Effector CD4-positive, alpha-beta T cell (primary cell): ENCODE measurements at places on chromosomes 1 and 21.

DNA sequence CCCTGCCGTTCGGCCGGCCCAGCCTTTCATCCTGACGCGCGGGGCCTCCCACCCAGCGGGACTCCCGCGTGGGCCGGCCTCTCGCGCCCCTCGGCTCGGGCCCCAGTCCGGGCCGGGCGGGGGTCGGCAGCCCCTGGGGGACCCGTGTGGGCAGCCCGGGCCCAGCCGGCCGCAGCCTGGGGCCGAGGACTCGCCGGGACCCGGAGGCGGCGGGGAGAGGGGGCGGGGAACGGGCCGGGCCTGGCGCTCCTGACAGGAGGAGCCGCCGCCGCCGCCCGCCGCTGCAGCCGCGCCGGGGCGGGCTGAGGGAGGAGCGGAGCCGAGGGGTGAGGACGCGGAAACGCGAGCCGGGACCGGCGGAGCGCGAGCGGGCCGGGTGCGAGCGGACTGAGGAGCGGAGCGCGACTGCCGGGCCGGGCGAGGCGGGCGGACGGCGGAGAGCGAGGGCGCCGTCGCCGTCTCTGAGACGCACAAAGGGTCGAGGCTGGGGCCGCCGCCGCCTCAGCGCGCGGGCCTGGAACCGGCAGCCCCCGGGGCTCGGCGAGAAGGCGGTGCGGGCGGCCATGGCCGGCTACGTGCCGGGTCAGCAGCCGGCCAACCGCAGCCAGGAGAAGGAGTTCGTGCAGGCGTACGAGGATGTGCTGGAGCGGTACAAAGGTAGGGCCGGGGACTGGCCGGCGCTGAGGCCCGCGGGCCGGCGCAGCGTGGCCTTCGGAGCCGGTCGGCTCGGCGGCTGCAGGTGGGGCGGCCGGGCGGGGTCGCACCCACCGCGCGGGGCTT lies 79.1 kb downstream of the NDUFS5 start:
- DNase-seq = peak; percentile 26

GRCh38 chr1:15592285-15592684 lies 7.4 kb upstream of the AGMAT start:
- no peak for DNase-seq

DNA sequence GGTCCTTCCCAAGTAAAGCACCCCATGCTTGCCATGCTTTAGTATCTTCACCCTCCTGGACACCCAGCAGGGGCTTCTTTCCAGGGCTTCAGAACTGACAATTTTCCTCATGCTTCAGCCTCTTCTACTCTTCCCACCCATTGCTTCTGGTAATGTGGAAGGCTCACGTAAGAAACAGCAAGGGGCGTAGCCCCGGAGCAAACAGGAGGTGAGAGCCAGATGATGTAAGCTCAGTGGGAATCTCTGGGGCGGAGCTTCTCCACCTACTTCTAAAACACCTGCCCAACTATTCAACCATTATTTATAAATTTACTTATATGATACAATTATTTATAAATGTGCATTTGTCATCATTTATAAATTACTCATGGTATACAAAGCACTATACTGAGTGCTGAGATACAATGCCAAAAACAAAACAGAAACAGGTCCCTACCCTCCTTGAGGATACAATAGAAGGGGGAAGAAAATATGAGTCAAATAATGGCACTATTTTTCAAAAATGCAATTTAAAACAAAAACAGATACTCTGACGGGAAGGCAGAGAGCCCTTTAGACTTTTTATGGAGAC lies 140.1 kb upstream of the CAMK1G start:
- DNase-seq = no peak

DNA sequence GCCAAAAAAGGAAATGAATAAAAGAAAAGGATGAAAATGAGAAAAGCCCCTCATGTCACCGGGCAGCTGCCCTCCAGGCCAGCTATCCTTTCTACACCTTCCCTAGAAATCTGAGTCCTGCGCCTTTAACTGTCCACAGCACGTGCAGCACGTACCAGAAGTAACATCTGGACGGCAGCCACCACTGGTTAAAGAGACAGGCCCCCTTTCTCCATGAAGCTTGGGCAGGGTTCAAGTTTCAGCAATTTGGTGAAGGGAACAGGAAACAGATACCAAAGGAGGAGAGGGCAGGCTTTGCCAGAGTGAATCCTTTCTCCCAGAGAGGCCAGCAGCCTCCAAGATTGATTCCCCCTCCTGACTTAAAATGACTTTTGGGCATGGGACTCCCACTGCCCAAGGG lies 3.6 kb upstream of the KIAA2013 start:
- no peak for DNase-seq

- no peak for DNase-seq
These were observed 142.7 kb downstream of the CDC42BPA start for GRCh38 chr1:227175611-227176010.

GRCh38 chr1:248596615-248597014 lies 885 bp downstream of the OR2T10 start:
- no peak for DNase-seq

GRCh38 chr1:27606708-27607238 lies 2.8 kb upstream of the AHDC1 start:
- DNase-seq = no peak

DNA sequence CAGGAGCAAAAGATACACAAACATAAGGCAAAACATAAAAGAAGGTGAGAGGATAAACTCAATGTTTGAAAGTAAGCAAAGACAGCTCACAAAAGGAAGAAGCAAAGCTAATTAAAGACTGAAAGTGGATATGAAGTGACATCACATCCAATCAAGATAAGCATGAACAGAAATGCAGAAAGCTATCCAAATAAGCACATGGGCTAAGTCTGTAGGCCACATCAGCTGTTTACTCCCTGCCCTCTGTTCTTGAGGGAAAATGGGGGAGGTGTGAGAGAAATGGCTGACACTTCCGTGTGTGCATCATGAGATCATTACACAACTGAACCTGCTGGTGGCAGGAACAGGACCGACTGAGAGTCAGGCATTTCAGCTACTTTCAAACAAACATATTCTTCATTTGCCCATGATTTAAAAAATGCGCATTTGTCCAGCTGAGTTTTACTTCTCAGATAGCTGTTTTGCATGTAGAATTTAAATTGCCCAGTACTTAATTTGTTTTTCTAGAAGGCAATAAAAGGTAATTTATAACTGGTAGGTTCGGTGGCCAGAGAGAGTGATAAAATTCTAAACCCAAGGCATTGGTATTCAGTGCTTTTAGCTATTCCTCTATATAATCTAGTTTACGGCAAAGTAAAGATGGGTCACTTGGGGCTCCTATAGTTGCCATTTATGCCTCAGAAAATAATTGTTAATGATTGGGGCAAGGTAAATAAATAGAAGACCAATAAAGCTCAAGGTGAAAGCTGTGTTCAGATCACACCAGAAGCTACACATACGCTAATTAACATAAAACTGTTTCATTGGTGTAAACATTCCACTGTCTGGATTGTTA lies 27.2 kb upstream of the MAN1A2 start:
- DNase-seq = no peak

DNA sequence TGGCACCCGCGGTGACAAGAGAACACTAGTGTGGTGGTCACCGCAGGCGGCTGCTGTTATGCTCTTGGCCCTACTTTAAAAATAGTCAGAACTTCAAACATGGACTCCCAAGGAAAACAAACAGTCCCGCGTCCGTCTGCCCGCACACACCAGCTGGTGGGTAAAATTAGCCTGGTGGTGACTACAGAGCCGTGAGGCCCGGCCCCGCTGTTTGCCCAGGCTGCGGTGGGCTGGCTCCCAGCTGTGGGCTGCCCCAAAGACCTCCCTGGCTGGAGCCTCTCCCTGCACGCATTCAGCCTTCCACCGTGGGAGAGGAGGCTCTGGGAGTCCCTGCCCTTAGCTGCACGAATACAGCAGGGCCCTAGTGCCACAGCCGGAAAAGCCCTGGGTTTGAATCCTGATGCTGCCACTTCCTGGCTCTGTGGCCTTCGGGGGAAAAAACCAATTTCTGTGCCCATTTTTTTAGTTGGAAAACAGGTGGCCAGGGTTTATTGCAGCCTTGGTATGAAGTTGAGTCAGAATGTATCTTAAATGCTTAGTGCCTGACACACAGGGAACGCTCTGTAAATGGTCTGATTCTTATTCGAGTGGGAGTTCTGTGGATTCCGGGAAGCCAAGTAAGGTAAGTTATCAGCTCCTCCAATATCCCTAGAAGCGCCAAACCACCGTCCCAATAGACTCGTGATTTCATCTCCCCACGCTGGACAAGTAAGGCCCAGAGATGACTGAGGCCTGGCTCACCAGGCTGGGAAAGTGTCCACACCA lies 58.2 kb downstream of the ALPL start:
- no peak for DNase-seq

DNA sequence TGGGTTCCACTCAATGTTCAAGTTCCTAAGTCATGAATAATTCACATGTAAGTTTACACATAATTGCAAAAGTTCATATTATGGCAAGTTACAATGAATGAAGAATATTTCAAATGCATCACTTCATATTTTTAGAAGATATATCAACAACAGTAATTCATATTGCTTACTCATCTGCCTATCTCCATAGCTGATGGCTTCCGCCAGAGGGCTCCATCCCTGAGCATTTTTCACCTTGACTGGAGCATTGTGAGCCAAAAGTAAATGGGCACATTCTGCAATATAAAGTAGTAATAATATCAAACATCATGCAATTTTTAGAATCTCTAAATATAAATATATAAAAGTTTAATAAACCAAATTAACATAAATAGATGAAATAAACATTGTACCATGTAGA lies 29.8 kb downstream of the ANKRD13C start:
- no peak for DNase-seq

DNA sequence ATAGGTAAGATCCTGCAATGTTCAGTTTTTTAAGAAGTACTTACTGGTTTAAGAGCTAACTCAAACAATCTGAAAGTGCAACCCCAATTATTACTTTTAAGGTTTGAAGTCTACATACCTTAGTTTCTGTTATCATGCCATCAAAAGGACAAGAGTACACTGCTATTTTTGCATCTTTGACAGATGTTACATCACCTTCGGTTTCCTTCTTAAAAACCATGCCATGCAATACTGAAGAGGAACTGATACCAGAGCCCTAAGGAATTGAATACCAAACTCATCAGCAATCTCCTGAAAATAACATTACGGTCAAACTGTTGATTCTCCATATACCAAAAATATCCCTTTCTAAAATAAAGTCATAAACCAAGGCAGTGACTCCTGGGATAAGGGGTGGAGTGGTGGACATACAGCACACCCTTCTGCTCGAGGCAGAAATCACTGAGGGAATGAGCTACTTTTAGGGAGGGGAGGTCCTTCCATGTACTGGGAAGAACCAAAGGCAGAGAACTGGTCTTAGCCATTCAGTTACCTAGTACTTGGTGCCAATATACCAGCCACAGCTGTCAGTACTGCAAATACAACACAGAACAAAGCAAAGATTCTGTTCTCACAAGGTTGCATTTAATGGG lies 8.5 kb downstream of the CCT8 start:
- no peak for DNase-seq
